CD4-positive, alpha-beta T cell treated with Interleukin-1 beta for 1 hour (primary cell): ENCODE measurements at places on chromosomes 2 and 18.

- DNase-seq = no peak
These were observed 34.4 kb upstream of the ROCK1 start for GRCh38 chr18:21146016-21146415.

DNA sequence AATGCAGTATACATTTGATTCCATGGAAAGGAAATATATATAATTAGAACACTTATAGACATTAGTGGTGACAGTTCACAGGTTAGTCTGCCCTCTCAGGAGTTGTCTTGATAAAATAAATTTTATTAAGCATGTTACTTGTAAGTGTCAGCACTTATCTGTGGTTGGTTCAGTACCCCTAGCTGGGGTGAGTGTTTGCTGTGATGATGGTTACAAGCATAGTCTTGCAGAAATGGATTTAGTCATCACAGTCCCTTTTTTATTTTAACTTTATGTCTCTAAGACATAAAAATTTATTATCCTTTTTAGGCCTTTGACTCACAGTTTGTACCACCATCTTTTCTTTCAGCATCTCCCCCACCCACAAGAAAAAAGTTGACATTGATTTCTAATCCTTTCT is 52.1 kb downstream of the NCK2 start:
- DNase-seq = no peak

GRCh38 chr2:214217599-214217998 is 193.3 kb upstream of the VWC2L start:
- no peak for DNase-seq

GRCh38 chr18:48777744-48778116 is 173.0 kb downstream of the SMAD7 start:
- no peak for DNase-seq

DNA sequence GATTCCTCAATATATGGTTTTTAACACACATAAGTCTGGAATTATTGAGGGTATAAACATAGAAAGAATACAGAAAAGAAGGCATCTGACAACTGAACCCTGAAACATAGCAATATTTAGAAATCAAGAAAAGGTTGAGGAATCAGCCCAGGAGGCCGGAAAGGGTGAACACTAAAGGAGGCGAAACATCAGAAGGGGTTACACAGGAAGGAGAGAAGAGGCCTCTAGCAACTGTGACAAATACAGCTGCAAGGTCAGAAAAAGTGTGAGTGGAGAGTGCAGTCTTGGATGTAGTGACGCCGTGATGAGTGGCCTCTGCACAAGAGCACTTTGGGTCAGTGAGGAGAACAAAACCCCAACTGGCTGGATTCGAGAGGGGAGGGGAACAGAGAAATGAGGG is 70.7 kb downstream of the SLC9A2 start:
- no peak for DNase-seq

DNA sequence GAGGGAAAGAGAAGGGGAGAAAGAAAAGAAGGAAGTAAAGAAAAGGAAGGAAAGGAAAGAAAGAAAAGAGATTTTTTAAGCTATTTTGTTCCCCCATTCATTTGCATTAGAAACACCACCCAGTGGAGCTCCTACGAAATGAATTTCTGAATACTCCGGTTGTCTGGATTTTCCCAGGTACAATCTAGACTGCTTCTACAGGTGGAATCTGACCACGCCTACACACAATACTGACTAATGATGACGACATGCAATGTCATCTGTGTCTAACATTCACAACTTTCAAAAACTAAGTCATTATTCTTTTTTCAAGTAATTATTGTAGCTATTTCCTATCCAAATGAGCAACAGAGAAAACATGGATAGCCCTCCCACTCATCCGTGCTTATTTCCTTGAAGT is 121.7 kb downstream of the ZNF516 start:
- no peak for DNase-seq

GRCh38 chr2:174012347-174013314 is 47.5 kb upstream of the SP3 start:
- DNase-seq = peak; percentile 41

GRCh38 chr2:42795841-42796301 is 3.5 kb upstream of the HAAO start:
- no peak for DNase-seq

GRCh38 chr2:102072741-102073140 is 69.8 kb upstream of the IL1R1 start:
- no peak for DNase-seq

GRCh38 chr2:157572725-157573124 is 55.9 kb downstream of the ACVR1C start:
- no peak for DNase-seq

DNA sequence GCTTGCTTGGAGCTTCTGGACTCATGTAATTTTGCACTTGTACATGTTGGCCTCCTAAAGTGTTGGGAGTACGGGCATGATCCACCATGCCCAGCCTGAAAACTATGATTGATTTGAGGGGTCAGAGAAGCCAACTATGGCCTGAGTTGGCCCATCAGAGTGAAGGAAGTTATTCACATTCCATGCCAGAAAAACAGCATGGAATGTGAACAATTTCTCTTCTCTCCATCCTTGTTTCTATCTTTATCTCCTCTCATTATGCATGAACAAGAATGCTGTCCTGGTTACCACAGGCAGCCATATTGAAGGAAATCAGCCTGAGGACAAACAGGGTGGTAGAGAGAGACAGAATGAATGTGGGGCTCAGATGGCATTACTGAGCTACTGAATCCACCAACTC is 3.5 kb upstream of the CD226 start:
- DNase-seq = no peak

GRCh38 chr18:9563331-9563730 is 51.0 kb downstream of the PPP4R1 start:
- no peak for DNase-seq

GRCh38 chr2:100166701-100167100 is 24.3 kb upstream of the AFF3 start:
- no peak for DNase-seq

- DNase-seq = no peak
These were observed 86.6 kb upstream of the ZFP36L2 start for GRCh38 chr2:43312755-43313641.

- peak; percentile 30 for DNase-seq
These were observed 1.1 kb downstream of the LMAN1 start for GRCh38 chr18:59357928-59358327.

DNA sequence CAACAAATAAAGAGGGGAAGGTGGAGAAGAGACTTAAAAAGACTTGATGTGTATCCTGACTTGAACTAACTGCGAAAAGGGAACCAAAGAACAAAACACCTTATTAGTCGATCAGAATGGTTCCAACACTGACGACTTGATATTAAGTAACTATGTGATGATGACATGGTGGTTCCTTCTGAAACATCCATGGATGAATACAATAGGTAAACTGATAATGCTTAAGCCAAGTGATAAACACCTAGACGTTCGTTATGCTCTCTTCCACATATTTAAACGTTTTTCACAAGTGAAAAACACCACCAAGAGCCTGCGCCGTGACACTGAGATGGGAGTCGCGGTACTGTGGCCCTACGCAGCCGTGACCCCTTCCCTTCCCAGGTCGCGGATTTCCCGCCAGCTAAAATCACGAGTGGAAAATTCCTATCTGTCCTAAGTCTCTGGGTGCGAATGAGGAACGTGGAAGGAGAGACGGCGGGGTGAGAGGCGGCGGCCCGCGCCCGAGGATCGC is 797 bp downstream of the TTC32 start:
- DNase-seq = no peak

DNA sequence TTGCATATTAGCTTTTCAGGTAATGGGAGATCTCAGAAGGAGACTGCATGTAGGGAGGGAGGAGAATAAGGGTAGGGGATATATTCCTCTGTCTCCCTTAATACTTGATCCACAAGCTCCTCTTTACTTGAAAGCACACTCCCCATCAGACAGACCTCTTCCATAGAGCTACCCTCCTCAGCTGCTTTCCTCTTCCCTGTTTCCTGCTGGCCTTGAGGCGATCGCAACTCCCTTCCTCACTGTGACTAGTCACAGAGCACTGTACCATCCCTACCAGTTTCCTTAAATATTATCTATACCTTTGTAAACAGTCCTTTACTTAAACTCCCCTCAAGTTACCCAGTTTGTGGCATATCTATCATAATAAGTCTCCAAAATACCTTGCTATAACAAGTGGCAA is 10.9 kb downstream of the ROCK1 start:
- no peak for DNase-seq

DNA sequence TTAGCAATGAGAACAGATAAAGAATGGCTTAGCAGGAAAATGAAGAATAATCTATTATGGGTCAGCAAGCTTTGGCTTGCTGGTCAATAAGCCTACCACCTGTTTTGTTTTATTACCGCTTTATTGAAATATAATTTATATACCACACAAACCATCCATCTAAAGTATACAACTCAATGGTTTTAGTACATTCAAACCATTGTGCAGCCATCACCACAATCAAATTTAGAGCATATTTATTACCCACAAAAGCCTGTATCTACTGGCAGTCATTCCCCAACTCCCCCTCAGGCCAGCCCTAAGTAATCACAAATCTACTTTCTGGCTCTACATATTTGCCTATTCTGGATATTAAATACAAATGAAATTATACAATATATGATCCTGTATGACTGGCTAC is 17.2 kb downstream of the PPP3R1 start:
- DNase-seq = no peak

DNA sequence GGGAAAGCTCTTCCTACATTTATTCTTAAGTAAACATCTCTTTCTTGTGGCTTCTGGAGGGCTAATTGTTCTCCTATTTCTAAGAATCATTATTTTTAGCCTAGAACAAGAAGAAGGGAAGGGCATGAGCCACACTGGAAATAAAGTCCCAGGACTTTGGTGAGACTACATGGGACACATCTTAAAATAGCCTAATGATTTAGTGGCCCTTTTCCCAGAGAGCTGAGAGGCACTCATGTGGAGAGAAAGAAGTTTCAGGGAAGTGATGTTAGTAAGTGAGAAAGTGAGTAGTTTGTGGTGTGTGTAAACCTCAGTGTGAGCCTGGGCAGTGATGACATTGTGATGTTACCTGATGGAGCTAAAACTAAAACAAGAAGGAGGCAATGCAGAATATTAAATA is 14.6 kb downstream of the ITGA4 start:
- DNase-seq = no peak

DNA sequence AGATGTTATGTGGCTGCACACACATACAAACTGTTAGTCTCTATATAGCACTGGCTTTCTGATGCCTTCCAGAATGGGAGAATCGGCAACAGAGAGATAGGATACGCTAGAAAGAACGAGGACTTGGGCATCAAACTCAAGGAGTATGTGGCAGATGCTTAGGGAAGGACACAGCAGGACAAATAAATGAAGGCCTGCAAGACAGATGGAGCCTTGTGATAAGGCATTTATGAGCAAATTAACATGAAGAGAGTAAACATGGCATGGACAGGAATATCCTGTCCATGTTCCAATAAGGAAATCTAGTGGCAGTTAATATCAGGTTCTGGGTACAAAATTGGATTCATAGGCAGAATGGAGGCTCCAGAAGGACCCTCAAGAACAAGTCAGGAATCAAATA is 136.9 kb downstream of the SLC4A10 start:
- DNase-seq = no peak

DNA sequence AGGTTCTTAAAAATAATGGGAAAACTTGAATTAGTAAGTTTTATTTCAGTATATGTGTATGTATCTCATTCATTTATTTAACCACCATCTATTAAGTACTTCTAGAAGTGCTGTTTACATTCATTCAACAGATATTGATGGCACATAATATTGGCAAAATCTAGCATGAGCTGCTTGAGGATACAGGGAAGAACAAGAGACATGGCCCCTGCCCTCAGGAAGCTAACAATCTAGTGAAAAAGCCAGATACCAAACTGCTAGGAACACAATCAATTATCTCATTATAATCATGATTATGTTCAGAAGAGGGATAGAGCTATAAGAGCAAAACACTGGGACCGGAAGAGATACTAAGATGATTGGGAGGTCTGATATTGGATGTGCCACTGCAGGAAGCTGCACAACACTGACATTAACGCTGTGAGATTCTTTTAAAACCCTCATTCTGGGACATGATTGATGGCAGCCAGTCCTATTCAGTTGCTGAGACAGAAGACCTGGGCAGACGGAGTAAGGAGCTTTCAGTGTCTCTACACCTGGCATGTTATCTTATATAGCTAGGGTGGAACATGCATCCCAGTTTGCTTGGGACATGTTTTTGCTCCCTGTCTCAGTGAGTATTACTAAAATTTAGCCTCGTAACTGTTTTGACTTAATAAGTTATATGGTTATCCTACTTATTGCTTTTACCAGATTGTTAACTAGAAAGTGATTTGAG is 314.1 kb downstream of the STK39 start:
- DNase-seq = no peak

DNA sequence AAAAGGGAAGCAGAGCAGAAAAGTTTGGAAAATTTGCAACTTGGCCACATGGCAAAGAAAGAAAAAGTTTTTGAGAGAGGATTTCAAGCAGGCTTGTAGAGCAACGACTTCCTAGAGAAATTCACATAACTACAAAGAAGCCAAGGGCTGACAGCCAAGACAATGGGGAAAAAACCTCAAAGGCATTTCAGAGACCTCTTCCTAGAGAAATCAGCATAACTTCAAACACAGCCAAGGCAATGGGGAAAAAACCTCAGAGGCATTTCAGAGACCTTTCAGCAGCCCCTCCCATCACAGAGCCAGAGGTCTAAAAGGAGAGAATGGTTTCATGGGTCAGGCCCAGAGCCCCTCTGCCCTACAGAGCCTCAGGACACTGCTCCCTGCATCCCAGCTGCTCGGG is 7.2 kb downstream of the ADI1 start:
- DNase-seq = no peak

- no peak for DNase-seq
These were observed 471.7 kb upstream of the CDH20 start for GRCh38 chr18:60861575-60861974.

DNA sequence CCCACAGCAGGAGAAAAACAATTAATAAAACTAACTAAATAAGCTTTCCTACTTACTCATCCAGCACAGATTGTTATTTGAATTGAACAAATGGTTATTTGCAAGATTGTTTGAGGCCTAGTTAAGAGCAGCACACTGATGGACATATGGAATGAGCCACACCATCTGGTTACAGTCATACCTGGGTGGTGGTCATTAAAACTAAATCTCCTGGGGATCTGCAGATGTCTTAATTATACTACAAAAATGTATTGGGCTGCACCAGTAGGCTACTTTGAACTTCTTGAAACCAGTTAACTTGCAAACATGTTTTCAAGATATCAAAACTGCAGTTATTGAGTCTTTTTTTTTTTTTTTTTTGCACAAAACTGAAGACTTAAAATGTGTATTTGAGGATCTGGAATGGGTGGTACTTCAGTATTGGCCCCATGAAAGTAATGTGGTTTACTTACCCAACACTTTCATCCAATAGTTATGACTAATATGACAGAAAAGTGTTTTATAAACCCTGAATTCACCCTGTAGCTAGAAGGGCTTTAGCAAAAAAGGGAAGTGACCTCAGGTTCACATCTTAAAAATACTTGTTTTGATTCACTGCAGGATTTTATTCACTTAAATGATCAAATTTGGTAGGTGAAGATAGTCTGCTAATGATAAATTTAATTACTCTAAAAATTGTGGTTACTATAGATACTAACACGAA is 10.8 kb downstream of the AGFG1 start:
- DNase-seq = no peak

DNA sequence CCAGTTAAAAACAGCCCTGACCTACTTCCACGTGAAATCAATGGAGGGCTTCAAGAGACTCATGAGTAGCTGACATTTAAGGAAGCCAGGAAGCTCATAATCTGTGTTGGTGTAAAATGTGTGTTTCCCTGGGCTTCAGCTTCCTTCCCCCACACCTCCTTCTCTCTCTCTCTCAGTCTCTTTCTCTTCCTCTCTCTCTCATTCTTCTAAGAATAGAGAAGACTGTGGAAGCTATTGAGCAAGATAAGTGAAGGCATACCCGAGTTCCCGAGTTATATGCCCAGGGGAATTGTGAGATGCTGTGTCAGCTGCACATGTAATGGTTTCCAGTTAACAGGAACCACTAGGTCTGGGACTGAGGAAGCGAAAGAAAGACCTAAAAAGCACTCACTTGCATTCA is 199.4 kb downstream of the NYAP2 start:
- no peak for DNase-seq
